ENCODE measurements at places on chromosomes 5 and 9.
A peak's percentile ranks its signal among the peaks of the same experiment; 100 is the strongest.

DNA sequence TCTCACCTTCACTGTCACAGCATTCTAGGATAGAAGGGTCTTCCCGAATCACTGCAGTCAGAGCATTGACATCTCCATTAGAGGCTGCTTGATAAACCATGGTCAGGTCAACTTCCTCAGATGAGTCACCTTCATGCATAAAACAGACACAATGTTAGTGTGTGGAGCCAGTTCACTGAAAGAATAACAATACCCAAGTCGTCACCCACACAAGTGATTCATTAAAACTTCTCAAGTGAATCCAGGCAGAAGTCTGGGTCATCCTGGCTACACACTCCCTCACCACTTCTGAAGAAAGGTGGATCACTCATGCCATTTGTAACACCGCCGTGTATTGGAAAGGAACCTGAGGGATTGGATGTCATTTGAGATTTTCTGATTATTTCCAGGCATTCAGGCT, 49.6 kb downstream of the ANKRD55 start:
- peak; percentile 89 for DNase-seq

- DNase-seq, result peak; percentile 44
Observed at GRCh38 chr5:54793468-54794134, 191.8 kb downstream of the ESM1 start.

- no peak for DNase-seq
Observed at GRCh38 chr5:58927181-58927580, 344.3 kb downstream of the RAB3C start.

DNA sequence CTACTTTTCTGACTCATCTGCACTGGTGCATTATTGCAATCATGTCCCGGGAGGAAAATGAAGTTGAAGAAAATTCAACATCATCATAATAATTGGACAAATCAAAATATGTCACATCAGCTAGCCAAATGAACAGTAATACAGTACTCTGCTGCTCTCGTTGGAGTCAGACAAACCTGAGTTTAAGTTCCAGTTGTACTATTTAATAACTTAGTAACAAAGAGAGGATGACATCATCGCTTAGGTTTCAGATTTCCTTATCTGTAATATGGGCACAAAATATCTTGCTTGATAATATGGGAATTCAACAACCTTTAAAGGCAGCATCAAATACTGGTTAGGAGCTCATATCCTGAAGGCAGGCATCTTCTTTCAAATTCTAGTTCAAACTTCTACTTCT, 1248.9 kb upstream of the ACO1 start:
- DNase-seq, result no peak

GRCh38 chr9:24416136-24416535, 129.6 kb downstream of the IZUMO3 start:
- DNase-seq, result peak; percentile 32

GRCh38 chr5:16563686-16564085, 53.1 kb downstream of the RETREG1 start:
- no peak for DNase-seq

DNA sequence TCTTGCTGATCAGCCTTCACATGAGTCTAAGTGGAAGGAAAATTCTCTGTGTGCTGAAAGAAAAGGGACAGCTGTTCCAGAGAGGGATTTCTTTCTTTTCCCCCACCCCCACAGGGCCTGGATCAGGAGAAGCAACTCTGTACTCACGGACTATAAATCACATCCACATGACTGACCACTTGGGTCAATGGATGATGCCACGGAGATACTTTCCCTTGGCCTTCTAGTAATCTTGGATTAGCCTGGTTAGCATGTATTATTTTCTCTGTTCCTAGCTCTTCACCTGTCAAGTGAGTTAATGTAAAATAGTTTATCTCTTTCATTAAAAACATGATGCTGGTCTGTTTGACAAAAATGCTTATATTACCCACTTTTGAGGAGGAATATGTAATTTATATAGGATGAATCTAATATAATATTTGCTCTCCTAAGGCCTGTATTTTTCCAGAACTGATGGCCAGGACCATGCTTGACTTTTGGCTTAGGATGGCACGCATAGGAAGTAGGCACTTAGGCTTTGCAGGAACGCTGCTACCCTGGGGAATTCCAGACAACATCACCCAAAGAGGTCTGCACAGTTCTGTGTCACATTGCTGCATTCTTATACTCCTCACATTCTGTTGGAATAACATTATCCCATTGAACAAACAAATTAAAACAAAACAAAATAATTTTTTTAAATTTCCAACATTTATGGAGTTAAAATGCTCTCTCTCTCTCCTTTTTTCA, 892.1 kb downstream of the TLE1 start:
- DNase-seq, result no peak

DNA sequence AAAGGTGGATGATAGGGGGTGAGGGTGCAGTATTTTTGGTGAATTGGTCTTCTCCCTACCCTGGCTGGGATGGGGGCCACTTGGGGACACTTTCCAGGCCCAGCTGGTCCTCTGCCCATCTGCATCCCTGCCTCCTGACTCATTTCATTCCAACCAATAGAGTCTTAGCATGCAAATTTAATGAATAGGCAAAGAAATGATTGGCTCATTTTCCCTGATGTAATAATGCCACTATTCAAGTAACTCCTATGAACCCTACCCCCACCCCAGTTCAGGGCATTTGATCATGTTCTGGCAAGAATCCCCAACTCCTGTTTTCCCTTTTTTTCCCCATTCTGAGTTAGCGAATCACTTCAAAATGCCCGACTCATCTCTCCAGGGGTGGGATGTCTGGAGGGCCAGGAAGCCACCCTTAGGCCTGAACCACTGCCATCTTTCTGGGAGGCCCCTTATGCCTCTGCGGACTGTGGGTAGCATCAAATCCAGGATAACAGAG, 56.7 kb downstream of the PCDH1 start:
- peak; percentile 97 for DNase-seq

GRCh38 chr9:6931913-6932312, 174.1 kb downstream of the KDM4C start:
- peak; percentile 68 for DNase-seq

DNA sequence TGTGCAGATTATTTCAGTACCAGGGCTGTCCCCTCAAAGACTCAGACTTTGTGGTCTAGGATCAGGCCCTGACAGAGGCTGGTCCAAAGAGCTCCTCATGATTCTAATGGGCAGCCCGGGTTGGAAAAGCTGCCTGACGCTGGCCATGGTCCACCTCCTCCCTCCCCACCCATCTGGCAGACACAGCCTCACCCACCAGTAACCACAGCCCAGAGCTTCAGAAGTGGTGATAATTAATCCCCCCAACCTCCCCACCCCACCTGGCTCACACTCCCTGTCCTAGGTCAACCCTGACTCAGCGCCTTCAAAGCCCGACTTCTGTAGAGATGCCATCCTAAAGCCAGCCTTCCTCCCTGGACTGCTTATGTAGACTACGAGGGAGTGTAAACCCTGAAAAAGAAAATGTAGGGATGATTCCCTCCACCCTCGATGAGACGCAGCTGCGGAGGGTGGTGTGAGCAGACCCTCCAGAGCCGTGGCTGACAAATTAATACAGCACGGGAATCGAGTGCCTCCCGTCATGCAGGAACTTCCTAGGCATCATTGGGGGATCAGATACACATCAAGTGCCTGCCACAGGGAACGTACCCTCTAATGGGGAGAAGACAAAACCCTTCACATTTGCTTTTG, 7.0 kb downstream of the UBE2QL1 start:
- DNase-seq, result no peak

DNA sequence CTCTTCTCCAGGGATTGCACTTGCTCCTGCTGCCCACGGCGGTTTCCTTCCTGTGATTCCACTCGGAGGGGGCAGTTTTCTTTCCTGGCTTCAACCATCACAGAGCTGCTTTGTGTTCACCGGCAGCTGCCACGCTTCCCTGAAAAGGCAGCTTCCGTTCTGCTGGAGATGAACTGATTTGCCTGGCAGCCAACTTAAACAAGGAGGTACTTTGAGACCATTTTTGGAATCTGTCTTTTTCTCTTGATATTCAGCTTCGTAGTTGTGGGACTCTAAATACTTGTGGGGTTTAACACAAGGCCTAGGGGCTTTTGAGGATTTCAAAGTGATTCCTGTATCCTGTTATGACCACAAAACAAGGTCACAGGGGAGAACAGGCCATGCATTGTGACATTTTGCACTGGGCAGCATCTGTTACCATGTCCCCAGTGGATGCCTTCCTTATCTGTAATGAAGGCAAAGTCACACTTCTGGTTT, 192.0 kb downstream of the MTRR start:
- DNase-seq, result no peak

DNA sequence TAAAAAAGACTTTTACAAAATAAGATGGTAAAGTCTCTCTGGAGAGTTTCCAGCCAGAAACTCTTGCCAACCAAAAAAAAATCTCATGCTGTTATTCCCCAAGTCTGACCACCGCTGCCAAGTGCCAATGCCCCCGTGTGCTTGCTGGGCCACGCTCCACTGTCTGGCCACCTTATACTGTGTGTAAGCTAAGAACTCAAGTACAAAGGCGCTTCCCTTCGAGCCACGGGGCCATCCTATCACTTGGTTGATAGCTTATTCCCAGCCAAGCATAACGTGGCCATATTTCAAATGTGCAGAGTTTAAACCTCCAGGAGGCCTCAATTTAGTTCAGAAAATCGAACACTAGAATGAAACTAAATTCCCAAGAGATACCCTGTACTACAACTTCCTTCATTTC, 36.0 kb downstream of the ROR2 start:
- no peak for DNase-seq
